NCI-H524 (cell line): ENCODE measurements at places on chromosomes 3 and 15.

DNA sequence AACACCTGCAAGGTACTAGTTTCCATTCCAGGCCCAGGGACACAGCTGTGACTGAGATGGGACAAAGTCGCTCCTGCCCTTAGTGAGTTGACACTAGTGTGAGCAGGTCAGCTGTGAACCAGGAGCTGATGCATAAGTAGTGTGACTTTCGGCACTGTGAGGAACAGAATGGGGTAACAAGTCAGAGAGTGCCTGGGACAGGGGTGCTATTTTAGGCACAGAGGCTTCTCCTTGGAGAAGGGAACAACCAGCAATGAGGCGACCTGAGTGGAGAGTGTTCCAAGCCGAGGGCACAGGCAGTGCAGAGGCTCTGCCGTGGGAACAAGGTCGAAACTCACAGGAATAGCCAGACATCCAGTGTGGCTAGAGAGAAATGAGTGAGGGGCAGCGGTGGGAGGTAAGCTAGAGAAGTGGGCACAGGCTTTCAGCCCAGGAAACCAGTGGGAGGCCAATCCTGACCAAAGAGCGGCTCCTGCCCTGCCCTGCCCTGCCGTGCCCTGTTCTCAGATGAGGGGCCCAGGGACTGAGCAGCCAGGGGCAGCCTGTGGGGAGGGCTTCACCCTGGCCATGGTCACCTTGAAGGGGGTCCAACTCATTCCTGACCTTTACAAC is 14.2 kb downstream of the DNAH1 start:
- DNase-seq, result no peak

GRCh38 chr3:177613901-177614300 is 416.6 kb upstream of the TBL1XR1 start:
- no peak for DNase-seq

GRCh38 chr3:135000465-135000864 is 205.4 kb downstream of the EPHB1 start:
- DNase-seq, result no peak

DNA sequence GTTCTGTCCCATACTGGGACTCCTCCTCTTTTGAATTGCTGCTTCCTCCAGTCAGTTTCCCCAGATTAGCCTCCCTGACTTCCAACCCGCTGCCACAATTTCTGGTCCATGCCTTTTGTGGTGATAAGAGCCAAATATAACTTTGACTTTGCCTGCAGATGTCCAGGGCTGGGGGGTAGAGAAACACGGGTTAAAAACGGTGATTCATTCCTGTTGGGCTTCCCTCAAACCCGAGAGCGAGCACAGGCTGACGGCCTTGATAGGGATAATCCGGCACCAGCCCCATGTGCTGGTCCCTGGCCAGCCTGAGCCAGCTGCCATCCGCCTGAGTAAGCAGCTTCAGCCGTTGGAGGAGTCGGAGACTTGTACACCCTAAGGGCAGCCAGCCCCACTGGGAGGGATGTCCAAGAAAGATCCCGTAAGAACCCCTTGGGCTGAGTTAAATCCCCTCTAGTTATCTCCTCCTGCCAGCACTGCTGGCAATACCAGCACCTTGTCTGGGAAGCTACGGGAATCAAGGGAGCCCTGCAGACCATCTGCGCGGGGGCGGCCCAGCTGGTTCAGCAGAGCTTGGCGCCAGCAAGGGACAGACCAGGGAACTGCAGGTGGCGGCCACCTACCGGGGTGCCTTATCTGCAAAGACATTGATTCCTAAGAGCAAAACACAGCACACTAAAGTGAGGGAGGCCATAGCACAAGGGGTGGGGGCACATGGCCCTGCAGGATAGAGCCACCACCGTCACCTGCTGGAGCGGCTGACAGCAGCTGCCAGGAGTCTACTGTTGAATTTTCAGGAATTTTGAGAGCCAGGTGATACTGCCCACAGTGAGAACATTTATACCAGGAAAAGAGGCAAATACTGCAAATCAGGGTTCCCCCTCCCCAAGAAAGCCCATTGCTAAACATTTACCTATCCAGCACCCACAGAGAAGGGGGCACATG is 18.1 kb downstream of the CSPG4 start:
- peak; percentile 97 for DNase-seq

GRCh38 chr15:60975218-60975617 is 253.9 kb downstream of the RORA start:
- DNase-seq, result no peak
